AG09309 (cell line): ENCODE measurements at places on chromosomes 12 and 14.

GRCh38 chr14:101584055-101584859 lies 23.0 kb downstream of the DIO3 start:
- peak; percentile 79 for DNase-seq

- DNase-seq: no peak
Measured at GRCh38 chr12:116628450-116628793, 69.2 kb downstream of the MAP1LC3B2 start.

DNA sequence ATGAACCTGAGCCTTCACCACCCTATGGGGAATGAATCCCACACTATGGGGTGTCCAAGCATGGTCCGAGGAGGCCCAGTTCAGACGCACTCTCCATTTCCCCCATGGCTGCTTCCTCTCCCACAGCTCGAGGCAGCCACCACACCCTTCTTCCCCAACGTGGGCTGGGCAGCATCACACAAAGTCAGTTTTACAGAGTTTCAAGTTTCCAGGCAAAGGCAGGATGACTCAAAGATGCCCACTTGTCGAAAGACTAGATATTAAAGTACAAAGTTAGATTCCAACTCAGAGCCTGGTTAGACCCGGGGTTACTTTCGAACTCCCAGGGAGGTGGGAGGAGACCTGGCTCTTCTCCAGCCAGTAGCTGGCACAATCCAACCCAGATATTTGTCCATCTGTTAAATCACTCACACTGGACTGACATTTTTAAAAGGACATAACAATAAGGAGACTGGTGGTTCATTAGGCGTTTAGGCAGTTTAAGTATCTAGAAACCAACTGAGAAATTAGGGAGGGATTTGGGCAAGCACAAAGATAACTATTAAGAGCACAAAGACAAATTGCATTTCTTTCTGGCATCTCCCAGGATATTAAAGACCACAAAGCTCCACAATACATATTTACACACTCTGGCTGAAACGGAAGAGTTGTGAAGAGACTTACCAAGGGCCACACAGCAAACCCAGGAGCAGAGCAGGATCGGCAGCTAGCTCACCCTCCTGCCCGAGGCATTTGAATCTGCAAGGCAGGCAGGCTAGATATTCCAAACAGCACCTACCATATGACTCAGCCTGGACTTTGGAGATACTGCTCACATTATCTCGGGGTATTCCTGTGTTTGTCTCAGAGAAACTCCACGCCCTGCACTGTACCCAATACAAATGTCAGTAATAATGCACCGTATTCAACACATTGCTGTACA lies 34.8 kb downstream of the TMCC3 start:
- DNase-seq: no peak

DNA sequence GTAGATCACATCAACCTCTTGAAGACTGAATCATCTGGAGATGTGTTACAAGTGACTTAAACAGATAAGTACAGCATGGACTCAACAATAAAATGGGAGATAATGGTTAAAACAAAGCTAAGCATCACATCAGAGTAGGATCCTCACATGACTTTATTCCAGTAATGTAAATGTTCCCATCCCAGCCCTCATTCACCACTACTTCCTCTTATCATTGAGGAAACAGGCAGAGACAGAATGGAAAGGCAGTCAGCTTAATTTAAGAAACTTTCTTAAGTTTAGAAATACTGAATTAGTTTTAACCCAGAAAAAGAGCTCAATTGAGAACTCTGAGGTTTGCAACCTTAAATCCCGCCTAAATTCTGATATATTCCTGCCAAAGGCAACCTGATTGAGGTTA lies 1.2 kb upstream of the ALG10 start:
- no peak for DNase-seq

DNA sequence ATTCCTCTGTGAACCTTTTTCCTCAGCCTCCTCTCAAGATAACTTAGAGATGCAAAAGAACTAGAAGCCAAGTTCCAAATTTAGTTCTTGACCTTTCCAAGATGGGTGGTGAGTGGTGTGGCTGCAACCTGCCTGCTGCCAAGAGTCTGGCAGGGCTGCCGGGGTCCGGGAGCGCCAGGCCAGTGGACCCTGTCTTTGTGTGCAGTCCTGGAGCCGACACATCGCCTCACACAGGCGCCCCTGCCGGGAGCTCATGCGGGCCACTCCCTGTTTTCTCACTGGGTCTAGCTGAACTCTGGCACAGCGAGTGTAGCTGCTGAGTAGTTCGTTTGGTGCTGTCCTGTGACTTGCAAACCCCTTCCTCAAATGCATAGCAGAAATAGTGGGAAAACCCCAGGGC lies 84.9 kb downstream of the CACNA1C start:
- DNase-seq: no peak

- DNase-seq: no peak
Measured at GRCh38 chr14:69600304-69600891, 11.0 kb upstream of the SUSD6 start.

DNA sequence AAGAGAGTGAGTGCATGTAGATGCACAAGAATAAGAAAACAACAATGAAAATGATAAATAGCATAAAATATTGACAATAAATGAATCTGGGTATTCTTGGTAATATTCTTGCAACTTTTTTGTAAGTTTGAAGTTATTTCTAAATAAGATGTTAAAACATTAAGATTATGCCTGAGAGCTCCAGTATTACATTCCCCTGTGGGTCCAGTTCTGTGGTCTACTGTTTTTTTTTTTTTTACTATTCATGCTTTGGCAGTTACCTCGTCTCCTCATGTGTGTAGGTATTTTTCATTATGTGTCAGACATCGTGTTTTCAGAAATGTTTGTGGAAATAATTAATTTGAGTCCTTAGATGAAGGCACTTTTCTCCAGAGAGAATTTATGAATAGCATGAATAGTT lies 386.2 kb downstream of the AACS start:
- no peak for DNase-seq

GRCh38 chr12:54215989-54216796 lies 27.4 kb upstream of the SMUG1 start:
- no peak for DNase-seq

DNA sequence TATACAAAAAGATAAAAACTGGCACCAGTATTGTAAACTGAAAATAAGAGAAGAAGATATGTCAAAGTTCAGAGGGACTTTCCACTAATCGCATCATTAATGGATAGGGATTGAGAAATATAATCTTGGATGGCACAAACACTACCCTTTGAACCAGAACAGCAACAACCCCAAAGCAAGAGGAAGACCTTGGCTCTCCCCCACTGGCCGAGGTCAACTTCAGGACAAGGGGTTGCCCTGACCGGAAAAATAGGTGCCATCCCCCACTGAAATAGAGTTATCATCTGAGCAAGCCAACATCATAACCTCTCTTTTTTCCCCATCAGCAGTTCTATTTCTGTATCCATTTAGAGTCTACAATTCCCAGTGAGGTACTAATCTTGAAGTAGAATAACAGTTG lies 72.4 kb upstream of the PCED1B start:
- no peak for DNase-seq

- DNase-seq: no peak
Measured at GRCh38 chr14:82999802-83000201, 1466.1 kb upstream of the SEL1L start.

DNA sequence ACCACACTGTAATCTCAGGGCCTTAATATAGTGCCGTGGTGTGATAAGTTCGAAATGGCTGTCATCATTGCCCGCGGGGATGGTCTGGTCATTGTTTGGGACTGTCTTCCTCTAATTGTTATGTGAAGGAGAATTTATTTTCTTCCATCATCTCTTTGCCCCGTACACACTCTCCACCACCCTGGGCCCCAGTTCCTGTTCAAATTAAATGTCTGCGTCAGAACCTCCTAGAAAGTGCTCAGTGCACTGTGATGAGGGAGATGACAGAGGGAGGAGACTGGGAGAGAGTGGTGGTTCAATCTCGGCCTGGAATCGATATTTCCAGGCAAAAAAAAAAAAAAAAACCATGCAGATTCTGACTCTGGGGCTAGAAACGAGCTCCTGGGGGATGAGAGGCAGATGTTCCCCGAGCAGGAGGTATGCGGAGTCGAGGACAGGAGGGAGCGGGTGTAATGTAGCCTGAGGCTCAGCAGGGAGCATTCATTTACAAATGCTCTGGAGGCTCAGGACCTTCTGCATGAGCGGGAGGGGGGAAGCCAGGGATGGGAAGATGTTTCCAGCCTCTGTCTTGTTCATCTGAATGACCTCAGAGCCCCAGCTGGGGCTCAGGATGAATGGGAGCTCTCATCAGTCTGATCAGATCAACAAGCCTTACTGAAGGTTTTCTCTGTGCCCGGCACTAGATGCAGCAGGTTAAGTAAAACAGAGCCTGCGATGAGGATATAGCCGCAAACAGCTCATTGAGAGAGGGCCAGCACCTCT lies 219.5 kb downstream of the TBX5 start:
- DNase-seq: no peak

GRCh38 chr12:82898441-82898840 lies 211.7 kb downstream of the TMTC2 start:
- DNase-seq: no peak

DNA sequence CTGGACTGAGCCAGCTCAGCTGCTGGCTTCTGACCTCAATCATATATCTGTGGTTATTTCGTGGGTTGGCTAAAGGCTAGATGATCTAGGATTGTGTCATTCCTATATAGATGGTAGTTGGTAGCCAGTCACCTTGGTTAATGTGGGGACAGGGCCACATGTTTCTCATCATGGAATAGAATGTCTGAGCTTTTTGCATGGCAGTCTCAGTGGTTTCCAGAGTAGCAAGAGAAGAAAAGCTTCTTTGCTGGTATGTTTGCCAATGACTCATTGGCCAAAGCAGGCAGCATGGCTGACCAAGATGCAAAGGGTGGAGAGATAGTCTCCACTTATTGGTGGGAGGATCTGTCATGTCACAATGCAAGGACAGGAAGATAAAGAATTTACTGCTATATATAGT lies 746.4 kb upstream of the FLRT2 start:
- no peak for DNase-seq

- DNase-seq: no peak
Measured at GRCh38 chr14:90671382-90672234, 144.6 kb downstream of the TTC7B start.
